ENCODE measurements at places on chromosomes 3 and 15.

DNA sequence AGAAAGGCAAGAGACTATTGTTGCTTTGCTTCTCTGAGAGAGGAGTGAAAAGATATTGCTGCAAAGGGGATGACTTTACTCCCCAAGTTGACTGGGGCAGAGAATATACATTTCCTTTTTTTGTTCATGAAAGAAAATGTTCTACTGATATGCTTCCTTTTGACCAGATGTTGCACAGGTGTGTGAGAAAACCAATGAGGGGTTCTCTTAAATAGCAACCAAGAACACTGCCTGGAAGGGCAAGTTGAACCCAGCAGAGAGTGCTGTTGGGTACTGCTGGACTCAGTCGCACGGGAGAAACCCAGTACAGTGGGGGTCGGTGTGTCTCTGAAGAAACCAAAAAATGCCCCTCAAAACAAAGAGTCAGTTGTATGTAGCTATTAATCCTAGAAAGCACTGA, 101.2 kb downstream of the CHST2 start:
- DNase-seq: no peak

GRCh38 chr15:70198441-70199123, 100.9 kb upstream of the TLE3 start:
- no peak for DNase-seq

GRCh38 chr3:13766128-13766527, 113.7 kb downstream of the WNT7A start:
- no peak for DNase-seq

- DNase-seq: no peak
Measured at GRCh38 chr3:100335434-100335833, 877 bp downstream of the NIT2 start.

DNA sequence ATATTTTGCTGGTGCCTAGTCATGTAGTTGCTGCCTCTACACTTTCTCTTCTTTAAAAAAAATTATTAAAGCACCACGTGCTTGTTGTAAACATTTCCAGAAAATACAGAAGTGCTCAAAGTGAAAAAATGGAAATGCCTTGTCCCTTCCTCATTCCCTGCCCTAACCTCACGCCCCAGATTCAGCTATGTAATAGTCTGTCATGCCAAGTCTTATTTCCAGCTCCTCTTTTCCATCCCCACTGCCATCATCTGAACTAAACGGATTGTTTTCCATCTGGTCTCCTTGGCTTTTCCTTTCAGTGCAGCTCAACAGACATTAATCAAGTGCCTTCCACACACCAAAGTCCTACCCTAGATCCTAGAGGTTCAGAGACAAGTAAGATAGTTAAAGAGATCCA, 15.5 kb downstream of the ZNF774 start:
- no peak for DNase-seq

DNA sequence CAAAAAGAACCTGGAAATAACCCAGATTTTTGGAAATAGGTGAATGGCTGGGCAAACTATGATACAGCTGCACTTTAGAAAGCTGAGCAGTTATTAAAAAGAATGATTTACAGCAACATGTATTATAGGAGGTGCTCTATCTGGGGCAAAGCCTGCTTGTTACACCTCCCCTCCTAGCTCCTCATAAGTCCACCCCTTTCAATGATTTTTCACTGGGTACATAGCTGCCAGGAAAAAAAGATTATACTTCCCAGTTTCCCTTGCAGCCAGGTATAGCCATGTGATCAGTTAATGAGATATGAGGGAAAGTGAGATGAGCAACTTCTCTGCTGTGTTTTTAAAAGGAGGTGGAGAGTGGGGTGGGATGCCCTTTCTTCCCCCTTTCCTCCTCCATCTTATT, 97.7 kb downstream of the CHST2 start:
- no peak for DNase-seq

GRCh38 chr3:66361356-66361755, 139.5 kb downstream of the LRIG1 start:
- no peak for DNase-seq

- DNase-seq: no peak
Measured at GRCh38 chr3:38411591-38411990, 42.1 kb upstream of the ACVR2B start.

- DNase-seq: peak; percentile 39
Measured at GRCh38 chr3:52446631-52447511, 2.0 kb upstream of the SEMA3G start.

DNA sequence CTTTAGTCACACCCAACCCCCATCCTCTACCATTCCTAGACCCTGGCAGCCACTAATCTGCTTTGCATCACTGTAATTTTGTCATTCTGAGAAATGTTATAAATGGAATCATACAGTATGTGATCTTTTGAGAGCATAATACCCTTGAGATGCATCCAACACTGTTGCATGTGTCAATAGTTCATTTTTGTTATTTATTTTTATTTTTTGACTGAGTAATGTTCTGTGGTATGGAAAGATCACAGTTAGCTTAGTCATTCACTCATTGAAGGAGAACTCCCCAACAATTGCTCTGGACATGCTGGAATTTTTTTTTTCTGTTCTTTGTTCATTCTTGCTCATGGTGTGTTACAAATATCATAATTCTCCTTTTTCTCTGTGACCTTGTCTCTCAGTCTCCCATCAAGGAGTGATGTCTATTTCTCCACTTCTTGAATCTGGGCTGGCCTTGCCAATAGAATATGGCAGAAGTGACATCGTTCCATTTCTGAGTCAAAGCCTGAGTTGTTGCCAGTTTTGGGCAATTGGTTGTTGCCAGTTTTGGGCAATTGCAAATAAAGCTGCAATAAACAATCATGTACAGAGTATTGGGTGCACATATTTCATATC, 6.8 kb upstream of the ADPGK start:
- DNase-seq: no peak

- peak; percentile 44 for DNase-seq
Measured at GRCh38 chr15:65595960-65596359, 15.0 kb downstream of the INTS14 start.

- DNase-seq: peak; percentile 88
Measured at GRCh38 chr15:40104865-40105516, 3.7 kb downstream of the BMF start.

DNA sequence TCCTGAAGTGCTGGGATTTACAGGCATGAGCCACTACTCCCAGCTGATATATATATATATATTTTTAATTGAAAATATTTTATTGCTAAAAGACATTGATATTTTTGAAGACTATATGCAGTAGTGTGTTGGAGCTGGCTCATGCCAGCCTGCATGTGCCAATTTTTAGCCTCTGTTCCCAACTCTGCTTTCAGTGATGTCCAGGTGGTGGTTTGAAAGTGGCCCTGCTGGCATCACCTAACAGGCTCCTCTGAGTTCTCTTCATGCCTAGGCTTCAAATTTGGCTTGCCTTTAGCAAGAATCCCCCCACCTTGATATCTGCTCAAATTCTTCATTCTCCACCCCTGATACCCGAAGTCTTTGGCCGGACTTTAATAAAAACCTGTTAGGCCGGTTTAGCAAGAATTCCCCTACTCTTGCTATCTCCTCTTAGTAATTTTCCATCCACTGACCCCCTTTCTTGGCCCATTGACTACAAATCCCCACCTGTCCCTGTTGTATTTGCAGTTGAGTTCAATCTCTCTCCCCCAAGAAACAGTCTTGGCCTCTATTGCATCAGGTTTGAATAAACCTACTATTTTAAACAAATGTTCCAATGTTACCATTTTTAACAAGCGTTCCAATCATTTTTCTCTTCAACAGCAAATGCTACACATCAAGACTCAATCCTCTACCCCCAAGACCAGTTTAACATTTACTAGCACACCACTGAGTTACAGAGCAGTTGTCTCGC, 23.9 kb upstream of the CTSH start:
- DNase-seq: no peak

DNA sequence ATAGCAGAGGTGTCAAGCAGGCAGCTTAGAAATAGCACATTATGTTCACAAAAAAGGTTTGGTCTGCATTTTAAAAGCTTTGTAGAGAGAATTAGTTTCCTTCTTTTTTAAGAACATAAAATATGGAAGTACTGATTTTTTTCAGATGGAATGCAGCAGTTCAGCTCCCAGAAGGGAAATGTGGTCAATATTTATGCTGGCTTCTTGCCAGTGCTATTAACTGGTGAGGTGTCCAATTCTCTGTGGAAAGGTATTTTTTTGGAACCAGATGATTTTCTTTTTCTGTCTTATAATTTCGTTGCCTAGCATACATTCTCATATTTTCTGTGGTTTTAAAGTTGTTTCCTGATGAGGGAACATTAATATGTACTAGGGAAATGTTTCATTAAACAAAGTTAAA, 211.4 kb upstream of the ZNF385D start:
- DNase-seq: no peak

GRCh38 chr3:104133630-104134029, 1233.1 kb upstream of the ALCAM start:
- no peak for DNase-seq

DNA sequence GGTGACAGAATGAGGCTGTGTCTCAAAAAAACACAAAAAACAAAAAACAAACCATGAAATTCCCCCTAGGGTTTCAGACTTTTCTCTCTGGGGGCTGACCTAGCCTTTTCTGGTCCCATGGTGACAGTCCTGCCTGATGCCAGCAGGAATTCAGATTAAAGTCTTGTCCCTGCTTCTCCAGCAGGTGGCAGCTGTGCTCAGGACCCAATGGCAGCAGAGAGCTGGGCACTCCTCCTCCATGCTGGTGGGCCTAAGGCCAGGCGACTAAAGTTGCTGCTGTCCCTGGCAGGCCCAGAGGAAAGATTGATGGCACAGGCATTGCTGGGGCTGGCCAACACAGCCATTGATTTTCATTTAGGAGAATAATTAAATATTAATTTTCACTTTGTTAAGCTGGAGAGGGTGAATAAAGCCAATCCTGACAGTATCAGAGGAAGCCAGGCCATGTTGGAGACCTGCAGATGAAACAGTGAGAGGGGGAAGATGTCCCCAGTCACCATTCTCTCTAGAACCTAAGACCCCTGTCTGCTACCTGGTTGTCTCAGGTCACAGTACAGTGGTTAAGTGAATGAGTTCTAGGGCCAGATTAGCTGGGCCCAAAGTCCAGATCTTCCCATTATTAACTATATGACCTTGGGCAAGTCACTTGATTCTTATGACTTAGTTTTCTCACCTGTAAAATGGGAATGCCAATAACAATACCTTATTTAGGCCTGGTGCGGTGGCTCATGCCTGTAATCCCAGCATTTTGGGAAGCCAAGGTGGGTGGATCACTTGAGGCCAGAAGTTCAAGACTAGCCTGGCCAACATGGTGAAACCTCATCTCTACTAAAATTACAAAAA, 7.1 kb downstream of the CELF6 start:
- peak; percentile 42 for DNase-seq

GRCh38 chr3:152195206-152195605, 73.5 kb upstream of the MBNL1 start:
- DNase-seq: no peak

GRCh38 chr3:129429602-129430001, 1.2 kb upstream of the EFCAB12 start:
- no peak for DNase-seq

DNA sequence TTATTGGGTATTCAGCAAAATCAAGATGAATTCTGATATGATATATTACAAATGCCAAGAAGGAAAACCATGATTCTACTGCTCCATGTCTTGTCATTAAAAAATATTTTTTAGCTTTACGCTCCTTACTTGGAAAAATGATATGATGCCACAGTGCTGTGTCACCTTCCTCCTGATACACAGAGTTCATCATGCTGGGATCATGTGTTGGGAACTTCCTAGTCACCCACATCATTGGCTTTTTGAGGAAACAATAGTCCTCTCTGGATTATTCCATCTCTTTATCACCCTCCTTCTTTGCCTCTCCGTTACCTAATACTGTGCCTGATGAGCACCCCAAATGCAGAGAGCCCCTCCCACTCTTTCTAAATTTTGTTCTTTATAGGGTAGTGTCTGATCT, 94.3 kb upstream of the PFN2 start:
- DNase-seq: no peak

DNA sequence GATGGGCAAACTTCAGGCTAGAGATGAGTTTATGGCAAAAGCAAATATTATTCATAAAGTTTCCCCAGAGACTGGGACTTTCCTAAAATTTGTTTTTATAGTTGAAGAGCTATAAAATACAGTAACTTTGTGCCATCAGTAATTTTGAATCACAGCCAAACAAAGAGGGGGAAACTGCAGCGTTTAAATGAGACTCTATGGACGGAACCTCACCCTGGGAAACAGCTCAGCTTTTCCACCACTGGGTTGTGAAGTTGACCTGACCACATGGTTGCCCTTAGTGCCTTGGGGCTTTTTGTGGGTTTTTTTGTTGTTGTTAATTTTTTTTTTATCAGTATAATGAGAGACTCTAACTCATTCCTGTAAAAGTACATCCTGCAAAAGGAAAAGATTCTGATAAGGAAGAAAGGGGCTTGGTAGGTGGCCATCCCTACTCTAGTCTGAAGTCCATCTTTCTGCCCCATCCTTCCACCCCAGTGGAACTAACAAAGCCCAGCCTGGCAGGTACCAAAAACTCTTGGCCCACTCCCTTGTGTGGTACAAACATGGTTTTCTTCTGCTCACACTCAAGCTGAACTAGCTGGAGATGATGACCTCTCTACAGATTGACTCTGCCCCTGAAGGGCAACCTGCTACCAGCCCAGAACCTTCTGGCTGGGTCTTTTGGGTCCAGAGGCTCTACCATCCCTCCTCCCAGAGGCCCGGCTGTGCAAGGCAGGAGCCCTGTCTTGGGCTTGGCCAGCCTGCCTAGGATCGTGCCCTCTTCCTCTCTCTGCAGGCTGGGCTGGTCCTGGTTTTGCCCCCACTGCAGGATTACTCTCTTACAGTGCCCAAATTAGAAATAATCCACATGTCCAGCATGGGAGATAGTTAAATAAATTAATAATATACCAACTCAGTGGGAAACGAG, 41.2 kb downstream of the RLBP1 start:
- no peak for DNase-seq

DNA sequence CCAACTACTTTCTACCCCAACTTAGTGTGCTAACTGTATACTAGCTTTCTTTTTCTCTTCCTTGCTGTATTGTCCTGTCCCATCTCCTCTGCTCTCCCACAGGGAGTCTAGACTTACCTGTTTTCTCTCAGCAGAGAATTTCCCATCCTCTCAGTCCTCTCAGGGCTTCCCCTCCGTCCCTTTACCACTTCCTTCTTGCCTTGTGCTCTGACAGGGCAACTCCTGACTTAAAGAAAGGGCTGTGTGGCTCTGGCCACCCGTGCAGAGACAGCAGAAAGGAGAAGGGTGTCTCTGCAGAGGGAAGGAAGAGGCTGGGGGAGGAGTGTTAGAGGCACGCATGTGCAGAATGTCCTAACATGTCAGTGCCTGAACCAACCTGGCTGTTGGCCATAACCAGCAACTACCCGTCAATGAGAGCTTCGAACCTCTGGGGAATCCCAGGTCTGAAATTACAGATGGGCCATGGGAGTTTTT, at the start of gene GCSAM:
TSS of gene GCSAM (minus strand) at position 274 of the 474 bp plus-strand sequence. CDS start at position 146, 128 bp downstream.
- peak; percentile 45 for DNase-seq

Measured in hypothalamus (tissue), 51 donors.